ENCODE measurements at places on chromosomes 13 and 19.

- no peak for DNase-seq
Observed at GRCh38 chr19:18297308-18297707, 15.9 kb upstream of the JUND start.

GRCh38 chr13:99371956-99372355 is 64.8 kb upstream of the GPR183 start:
- DNase-seq: no peak

DNA sequence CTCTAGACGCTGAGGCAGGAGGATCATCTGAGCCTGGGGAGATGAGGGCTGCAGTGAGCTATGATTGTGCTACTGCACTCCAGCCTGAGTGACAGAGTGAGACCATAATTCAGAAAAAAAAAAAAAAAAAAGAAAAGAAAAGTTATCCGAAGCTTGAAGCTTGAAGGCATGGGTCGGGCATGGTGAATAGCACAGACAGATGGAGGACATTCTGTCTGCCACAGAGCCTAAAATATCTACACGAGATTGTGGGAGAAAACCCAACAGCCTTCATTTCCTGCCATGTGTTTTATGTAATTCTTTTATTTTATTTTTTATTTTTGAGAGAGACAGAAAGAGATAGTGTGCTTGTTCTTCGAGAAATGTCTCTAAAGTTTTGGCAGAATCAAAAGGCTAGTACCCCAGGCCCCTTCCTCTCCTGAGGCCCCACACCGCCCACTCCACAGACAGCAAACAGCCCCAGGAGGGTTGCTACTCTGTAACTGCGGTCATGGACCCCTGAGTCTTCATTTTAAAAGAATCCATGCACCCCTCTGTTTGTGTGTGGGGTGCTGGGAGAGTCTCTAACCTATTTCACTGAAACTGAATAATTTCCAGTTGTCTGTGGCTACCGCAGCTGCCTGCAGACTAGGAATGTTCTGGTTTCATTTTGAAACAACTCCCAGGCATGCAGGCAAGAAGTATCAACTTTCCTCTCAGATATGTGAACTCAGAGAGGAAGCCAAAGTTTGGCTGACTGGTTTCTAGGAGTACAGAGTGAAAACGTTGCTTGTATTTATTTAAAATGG is 38.4 kb upstream of the RCBTB2 start:
- DNase-seq: no peak

- no peak for DNase-seq
Observed at GRCh38 chr13:99540530-99540929, 39.3 kb downstream of the TM9SF2 start.

Measured in NCI-H345 (cell line).